ENCODE measurements at places on chromosomes 11 and 22.

DNA sequence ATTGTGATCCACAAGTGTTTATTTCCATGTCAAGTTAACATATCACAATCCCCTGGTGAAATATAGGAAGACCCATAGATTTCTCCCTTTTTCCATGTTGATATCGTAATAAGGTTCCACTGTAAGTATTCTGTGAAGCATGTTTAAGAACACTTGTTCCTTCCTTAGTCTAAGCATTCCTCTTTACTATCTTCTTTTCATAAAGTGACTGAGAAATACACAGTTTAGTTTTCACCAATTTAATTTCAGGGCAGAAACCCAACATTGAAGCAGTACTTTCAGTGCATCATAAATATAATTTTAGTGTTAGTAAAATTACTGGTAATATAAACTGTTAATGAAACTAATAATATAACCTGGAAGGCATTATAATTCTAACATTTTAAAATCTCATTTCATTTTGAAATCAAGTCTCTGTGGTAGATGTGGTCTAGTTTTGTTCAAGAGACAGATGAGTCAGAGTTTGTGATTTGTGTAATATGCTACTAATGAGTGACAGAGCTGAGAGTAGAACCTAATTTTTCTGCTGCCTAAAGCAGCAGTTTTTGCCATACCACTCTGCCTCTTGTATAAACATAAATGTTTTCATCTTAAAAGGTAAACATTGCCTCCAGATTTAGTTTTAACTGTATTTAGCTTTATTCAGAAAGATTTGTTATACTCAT is 79.4 kb downstream of the ATM start:
- DNase-seq = no peak

DNA sequence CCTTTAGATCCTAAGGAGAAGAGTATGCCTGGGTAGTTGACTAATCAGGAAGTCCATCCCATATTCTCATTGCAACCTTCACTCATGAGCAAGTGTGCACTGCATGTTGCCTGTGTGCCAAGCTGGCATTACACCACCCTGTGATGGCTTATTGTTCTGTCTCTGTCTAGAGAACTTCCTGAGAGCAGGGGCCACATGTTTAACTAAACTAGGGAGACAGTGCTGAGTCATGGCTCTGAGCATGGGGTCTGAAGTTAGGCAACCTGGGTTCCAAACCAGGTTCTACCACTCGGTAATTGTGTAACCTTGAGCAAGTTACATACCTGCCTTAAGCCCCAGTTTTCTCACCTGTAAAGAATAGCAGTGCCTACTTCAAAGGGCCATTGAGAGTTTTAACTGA is 39.6 kb downstream of the CSNK2A3 start:
- no peak for DNase-seq

DNA sequence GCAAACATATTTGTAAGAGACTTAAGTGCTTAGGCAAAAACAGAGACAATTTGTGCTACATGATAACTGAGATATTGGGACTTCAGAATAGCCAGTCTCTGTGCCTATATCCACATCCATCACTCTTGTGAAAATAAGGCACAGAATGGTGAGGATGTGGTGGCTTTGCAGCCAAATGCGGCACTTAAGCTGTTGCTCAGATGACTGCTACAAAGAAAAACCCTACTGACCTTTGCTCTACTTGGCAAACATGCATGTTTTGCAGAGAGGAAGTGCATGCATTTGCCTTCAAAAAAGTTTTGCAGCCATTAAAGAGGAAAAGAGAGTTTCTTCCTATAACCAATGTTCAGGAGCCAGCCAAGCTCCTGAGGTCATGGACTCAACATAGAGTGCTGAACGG is 675.0 kb upstream of the KIRREL3 start:
- no peak for DNase-seq

DNA sequence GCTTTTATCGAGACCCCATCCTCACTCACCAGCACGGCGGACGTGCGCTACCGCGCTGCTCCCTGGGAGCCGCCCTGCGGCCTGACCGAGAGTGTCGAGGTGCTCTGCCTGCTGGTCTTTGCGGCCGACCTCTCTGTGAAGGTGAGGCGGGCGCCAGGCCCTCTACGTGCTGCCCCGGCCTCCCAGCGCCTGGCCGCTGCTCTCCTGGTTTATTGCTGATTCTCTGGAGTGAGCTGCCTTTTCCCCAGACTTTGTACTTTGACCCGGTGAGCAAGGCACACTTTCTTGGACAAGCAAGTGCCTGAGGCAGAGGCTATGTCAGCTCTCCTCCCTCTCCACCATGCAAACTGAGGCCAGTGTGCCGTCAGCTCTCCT is 6.5 kb downstream of the TPCN2 start:
- DNase-seq = no peak

- DNase-seq = no peak
Observed at GRCh38 chr11:6401464-6401863, 11.2 kb downstream of the SMPD1 start.
